ENCODE measurements at places on chromosomes 6 and 20.

GRCh38 chr20:45445805-45446562 is 23.6 kb upstream of the WFDC2 start:
- DNase-seq, result no peak

GRCh38 chr6:74654296-74654695 is 551.6 kb downstream of the COL12A1 start:
- no peak for DNase-seq

DNA sequence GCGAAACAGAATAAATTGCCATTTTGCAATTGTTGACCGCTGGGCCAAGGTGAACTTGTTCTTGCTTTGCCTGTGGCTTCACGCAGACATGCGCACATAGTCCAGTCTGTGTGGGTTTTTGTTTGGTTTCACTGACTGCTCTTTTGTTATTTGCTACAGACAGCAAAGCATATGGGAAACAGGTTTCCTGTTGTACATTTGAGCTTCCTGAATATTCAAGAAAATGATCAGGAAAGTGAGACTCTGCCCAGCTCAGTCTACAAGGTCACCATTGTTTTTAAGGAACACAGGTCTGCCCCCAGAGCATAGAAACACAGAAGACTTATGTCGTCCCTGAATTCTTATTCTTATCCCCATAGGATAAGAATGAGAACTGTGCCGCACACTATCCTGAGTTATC is 55.6 kb downstream of the SASH1 start:
- no peak for DNase-seq

DNA sequence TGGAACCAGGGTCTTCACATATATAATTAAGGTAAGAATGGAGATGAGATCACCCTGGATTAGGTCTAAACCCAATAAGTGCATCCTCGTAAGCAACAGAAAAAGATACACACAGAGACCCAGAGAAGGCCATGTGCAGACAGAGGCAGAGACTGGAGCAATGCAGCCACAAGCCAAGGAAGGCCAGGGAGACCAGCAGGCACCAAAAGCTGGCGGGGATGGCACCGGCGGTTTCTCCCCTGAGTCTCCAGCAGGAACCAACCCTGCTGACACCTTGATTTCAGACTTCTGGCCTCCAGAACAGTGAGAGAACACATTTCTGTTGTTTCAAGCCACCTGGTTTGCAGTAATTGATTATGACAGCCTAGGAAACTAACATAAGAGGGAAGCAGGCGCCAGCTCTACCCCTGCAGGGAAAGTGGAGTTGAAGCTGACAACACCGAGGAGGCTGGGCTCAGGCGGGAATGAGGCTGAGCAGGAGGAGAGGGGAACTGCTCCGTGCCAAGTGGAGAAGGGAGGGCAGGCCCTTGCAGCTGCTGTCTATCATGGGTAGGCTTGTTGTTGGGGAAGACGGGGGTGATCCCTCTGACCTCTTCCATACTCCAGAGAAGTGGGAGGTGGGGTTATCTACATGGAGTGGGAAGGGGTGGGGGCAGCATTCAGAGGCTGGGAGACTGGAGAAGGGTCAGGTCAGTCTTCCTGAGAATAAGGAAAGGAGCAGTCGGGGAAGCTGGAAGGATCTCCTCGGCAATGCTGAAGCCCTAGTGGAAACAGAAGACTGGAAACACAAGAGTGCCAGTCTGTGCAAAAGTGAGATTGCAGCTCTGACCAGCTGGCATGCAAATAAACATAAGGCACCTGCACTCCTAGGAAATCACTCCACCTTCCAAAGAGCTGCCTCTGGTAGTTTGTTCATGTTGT is 72.7 kb downstream of the NFATC2 start:
- DNase-seq, result no peak

GRCh38 chr20:47654370-47654769 is 130.9 kb downstream of the SULF2 start:
- no peak for DNase-seq

DNA sequence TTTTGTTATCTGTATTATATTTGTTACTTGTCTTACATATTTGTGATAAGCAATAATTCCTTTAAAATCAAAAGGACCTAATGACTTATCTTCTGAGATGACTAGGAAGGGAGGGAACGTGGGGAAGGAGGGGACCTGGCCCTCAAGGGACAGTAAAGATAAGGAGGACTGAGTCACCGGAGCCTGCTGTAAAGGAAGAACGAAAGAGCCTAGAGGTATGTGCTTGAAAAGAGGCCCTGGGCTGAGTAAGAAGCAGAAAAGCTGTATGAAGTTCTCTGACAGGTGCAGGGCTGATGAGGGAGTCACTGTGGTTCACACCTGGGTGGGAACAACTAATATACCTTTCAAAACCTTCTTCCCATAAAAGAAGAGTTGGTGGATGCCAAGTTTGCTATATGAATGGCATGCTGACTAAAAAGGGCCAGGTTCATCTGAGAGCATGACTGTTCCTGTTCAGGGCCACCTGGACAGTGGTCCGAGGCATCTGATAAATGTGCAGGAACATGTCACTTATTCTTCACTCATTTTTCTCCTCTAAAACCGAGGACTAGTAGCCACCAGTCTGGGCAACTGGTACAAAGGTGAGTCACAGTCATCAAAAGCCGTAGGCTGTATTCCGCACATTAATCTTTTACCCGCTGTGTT is 111.3 kb downstream of the TNFAIP3 start:
- DNase-seq, result no peak

DNA sequence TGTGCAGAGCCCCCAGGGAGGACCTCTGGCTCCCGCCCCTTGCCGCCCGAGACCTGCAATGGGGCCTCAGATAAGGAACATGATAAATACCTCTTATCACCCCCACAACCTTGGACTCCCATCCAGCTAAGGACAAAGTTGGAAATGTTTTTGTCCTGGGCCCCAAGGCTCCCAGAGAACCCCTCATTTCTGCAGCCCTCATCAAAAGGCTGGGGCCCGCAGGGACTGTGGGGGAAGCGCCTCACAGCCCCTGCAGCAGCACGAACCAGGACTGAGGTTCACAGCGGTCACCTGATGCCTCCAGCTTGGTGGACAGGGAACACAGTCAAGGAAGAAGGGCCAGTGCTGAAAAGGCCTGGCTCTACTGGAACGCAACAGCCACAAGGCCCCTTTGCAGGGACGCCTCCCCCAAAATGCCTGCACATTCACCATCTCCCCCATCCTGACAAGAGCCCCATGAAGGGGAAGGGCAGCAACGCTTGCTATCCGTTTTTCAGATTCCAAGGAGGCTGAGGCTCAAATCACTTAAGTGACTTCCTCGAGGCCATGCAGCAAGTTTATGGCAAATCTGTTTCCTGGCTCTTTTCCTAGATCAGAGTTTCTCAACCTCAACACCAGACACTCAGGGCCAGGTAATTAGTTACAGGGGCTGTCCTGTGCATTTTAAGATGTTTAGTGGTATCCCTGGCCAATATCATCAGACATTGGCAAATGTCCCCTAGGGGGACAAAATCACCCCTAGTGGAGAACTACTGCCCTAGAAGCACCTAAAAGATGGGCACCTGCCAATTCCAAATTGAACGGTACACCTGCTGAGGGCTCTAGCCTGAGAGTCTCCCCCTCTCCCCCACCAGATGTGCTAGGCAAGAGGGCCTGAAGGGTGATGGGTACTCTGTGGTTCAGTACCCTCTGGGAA is 10.6 kb downstream of the TFEB start:
- DNase-seq, result no peak

DNA sequence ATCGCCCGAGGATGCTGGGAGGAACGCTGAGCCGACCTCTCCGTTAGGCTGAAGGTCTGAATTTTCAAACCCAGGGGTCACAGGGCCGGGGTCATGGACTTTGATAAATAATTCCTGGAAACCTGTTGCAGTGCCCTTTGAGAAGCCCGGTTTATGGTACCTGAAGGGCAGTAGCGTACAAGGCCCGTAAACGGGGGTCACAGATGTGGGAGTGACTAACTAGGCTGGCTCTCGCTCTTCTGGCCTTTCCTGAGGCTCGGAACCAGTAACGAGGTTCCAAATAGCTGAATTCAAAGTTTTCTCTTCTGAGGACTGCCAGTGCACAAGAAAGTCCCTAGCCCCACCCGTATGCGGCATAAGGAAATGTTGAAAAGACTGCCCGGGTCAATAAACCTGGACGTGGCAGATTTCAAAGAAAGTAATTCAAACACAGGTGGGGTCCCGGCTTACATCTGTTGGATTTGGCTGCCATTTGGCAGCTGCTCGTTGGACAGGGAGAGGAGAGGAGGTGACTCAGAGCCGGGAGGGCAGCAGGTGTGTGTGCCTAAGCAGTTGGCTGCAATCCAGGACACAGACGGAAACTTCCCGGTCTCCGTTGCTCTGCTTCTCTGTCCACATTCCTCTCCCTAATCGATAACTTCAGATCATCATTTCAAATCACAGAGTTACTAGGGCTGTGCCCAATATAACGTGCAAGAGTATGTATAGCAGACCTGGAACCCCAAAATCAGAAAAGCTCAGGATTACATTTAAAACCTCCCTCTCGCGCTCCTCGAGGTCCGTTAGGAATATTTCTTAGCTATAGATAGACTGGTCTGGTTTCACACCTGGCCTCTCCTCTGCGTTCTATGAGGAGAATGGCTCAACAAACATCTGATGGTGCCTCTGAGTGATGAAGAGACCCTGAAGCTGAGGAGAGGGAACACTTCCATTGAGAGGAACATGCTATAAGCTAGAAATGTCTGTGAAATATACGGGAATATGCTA is 765 bp upstream of the GMDS start:
- DNase-seq, result no peak

DNA sequence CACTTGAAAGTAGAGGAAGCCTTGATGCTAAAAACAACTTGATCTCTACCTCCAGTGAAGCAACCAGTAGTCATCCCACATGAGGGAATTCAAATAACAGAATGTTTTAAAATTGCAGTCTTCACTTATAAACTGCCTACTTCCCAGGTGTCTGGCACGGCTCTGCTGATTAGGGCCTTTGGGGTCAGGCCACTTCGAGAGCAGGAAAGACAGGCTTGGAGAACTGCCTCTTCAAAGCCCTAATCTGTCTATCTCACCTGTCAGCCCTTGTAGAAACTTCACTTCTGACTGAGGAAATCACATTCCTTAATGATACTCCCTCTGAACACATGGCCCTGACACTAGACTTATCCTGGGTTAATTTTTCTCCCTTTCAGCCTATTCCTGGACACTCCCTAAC is 458.6 kb downstream of the TENT5A start:
- DNase-seq, result no peak

GRCh38 chr6:56516003-56516402 is 126.7 kb downstream of the DST start:
- no peak for DNase-seq

DNA sequence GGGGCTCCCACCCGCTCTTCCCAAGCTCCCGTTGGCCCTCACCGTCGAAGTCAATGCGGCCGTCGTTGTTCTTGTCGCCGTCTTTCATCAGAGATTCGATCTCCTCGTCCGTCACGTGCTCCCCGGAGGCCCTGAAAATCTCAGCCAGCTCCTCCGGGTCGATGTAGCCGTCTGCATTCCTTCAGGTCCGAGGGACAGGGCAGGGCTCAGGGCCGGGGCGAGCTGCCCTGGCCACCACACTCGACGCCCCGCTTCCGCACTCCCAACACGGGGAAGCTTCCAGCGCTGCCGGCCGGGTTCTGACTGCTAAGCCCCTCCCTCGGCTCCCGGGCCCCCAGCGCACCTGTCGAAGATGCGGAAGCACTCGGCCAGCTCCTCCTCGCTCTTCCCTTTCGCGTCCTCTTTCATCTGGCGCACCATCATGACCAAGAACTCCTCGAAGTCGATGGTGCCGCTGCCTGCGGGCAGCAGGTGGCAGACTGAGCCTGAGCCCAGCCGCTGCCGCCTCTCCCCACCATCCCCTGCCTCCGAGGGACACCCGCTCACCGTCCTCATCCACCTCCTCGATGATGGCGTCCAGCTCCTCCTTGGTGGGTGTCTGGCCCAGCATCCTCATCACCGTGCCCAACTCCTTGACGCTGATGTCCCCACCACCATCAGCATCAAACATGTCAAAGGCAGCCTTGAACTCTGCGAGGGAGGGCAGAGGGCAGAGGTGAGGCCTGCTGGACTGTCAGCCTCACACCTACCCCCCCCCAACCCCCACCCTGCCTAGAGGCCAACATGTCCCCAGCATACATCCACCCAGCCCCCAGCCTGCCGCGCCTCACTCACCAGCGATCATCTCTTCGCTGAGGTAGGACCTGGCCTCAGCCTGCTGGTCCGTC is 2.9 kb downstream of the TNNC2 start:
- DNase-seq, result no peak

DNA sequence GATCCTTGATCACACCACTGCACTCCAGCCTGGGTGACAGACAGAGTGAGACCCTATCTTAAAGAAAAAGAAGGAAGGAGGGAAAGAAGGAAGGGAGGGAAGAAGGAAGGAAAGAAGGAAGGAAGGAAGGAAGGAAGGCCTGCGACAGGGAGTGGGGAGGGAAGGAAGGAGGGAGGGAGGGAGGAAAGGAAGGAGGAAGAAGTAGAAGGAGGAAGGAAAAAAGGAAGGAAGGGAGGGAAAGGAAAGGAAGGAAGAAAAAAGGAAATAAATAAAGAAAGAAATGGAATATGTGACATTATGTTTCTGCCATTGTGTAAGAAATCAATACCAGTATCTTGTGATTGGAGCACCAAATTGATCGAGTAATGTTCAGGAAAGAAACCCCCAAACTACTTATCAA is 16.2 kb downstream of the PHACTR2 start:
- DNase-seq, result no peak

GRCh38 chr6:147642458-147642857 is 134.0 kb downstream of the SAMD5 start:
- no peak for DNase-seq

DNA sequence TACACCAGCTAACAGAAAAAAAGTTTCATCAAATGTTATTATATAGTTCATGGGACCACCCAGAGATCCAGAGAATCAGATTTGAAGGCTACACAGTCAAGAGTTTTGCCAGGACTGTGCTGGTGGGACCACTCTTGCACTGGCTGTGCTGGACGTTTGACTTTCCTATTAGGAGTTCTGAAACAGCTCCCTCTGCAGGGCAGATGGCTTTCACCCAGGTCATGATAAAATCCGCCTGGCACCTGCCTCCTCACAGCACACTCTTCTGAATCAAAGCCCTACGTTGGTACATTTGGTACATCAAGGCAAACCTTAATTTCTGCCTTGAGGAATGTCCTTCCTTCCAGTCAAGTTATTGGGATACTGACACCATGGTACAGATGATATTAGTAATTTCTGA is 302.1 kb downstream of the ZNF217 start:
- no peak for DNase-seq

DNA sequence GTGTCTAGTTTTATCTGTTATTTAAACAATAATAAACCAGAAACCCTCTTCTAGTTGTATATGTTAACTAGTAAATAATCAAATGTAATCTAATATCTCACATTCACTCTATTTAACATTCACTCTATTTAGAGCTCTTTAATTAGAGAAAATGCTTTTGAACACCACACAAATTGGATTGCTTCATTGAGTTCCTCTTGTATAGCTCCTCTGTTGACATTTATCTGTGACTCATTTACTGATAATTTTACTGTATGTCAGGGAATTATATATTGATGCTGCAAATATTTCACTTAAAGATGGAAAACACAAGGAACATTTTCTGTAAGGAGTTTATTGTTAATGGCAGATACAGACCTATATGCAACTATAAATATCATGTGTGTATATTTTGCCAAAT is 594.6 kb downstream of the COL12A1 start:
- no peak for DNase-seq

- no peak for DNase-seq
These were observed 192.7 kb upstream of the PMEPA1 start for GRCh38 chr20:57902473-57902872.

- DNase-seq, result no peak
These were observed 14.5 kb downstream of the CD109 start for GRCh38 chr6:73710470-73710869.

All from osteocyte (in vitro differentiated cells).